NCI-H748 treated with DMSO at 0.1 percent for 48 hours (cell line): ENCODE measurements at places on chromosomes 1 and 21.

- DNase-seq: no peak
These were observed 70.3 kb upstream of the KLHDC7A start for GRCh38 chr1:18410407-18410806.

DNA sequence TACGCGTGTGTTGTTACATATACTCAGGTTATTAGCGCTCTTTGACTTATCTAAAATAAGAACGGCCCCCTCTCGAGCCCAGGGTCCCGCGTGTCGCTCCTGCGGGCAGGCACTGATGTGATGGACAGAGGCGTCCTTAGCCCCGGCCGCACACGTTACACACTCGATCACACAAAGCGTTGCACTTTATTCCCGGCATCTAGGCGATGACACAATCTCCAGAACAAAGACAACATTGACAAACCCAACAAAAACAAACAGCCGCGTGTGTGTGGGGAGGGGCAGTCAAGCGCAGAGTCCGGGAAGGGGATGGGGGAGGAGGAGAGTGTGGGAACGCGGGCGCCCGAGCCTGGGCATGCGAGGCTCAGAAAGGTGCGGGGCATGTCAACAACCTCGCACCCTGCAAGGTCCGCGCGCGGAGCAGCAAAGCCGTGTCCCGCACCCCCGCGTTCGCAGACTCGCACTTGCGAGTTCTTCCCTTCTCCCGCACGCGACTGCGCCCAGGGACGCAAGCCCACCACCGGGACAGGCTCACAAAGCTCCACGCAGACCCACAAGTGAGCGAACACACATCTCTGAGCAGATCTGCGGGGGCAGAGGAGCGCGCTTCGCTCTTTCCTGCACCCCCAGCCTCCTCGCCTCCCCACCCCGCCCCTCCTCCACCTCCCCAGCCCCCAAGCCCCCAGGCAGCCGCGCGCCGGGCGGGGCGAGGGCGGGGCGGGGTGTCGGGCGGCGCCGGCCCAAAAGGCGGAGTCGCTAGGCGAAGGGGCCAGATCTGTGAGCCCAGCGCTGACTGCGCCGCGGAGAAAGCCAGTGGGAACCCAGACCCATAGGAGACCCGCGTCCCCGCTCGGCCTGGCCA lies at the start of gene EFNA1:
Gene EFNA1, plus strand, starts transcription at position 772 of the 862 bp plus-strand sequence. CDS start 102 bp downstream, outside the sequence.
- DNase-seq: peak; percentile 50

DNA sequence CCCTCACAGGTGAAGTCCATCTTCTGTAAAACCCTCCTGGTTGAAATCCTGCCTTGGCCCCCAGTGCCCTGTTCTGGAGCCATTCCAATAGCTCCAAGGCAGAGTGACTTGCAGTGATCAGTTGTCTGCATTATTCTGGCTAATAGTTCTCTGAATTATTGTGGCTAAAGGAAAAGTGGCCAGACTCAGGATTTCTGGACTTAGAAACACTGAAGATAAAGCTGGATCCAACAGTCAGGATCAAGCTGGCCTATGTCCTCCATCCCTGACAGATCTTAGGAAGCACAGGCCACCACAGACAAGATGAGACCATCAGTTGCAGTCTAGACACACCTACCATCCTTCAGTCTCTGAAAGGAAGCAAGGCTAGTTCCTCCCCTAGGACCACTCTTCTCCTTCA lies 801 bp upstream of the C2CD4D start:
- no peak for DNase-seq

- no peak for DNase-seq
These were observed 17.6 kb downstream of the RIT1 start for GRCh38 chr1:155893389-155894142.

DNA sequence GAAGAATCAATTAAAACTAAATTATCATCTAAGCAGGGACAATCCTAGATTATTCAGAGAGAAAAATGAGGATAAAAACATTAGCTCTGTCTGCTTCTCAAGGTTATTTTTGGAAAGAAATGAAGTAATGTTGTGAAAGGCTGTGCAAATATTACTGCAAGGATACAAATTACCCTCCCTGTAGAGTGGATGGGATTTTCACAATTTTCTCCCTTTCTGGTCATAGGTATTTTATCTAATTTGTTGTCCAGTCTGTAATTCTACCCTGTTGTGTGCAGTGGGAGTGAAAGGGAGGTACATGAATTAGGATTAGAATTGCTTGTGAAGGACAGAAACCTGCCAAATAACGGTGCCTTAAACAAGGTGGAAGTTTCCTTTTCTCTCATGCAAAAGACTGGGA lies 54.7 kb downstream of the MAP3K7CL start:
- no peak for DNase-seq

DNA sequence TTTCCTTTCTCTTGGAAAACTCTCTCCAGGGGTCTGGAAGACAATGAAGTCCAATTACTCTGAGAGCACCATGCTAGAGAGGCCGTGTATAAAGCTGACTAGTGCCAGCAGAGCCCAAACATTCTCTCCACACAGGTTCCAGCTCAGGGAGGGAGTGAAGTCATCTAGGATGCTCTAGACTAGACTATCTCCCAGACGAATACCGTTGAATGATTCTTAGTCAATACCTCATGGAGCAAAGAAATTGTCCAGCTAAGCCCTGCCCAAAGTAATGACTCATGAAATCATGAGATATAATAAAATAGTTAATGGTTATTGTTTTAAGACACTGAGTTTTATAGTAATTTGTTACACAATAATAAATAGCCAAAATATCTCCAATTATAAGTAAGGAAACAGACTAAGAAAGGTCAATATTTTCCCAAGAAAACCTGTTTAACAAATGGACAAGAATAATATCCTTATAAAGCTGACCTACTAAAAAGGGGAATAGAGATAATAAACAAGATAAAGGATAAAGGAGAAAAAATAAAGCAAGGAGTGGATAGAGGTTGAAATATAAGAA lies 163.9 kb upstream of the LRRC7 start:
- no peak for DNase-seq

DNA sequence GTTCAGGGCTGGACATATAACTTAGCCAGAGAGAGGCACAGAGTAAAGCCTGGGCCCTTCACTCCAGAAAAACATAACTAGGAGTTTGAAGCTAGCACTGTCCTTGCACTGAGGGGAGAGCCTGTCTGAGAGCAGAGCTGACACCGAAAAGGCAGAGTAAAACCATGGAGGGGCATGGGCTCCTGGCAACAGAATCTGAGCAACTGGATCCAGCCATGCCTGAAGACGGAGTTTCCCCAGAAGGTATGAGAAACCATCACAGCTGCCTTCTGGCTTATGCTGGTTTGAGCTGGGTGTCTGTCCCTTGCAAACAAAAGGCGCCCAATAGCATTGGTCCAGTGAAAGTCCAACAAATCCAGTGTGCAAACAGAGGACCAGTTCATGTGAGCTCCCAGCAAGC lies 137.5 kb downstream of the NPHP4 start:
- DNase-seq: no peak

- no peak for DNase-seq
These were observed 26.9 kb upstream of the H6PD start for GRCh38 chr1:9207715-9208114.

DNA sequence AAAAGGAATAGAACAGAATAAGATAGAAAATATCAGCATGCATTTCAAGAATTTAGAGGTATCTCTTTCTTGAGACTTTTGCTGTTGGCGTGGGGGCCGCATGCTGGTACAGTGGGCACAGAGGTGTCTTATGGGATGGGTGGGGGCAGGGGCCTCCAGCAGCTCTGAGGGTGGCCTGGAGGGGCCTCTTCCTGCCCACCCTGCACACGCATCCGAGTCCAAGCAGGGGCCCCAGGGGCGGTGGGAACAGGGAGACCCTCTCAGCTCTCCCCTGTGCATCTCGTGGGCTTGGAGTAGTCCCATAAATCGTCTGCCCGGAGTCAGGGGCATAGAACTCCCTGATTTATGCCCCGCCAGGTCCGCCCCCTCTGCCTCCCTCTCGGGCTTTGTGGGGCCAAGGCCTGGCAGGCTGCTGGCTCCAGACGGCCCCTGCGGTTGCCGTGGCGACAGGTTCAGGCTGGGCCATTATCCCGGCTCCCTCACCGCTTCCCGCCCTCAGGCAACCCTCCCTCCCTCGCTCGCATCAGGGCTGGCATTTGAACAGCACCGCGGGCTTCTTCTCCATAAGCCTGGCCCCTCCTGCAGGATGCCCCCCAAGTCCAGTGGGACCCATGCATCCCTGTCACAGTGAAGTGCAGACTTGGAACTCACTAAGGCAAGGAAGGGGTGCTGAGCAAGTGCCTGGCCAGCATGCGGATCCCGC lies 133.2 kb upstream of the ZBTB40 start:
- peak; percentile 34 for DNase-seq

DNA sequence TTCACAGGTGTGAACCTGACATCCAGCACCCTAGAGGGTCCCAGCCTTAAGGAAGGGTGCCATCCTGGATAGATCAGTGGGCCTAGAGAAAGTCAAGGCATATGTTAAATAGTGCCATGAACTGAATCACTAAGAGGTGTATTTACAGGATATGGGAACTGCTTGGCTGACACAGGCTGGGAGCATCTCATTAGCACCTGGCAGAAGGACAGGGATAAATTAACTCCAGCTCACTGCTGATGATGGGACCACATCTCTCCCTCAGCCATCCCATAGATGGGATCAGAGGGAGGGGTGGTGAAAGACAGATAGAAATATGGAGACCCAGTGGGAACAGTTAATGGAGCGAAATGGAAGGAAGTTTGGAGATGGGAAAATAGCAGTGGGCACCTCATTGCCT lies 122.0 kb downstream of the IGSF21 start:
- no peak for DNase-seq

DNA sequence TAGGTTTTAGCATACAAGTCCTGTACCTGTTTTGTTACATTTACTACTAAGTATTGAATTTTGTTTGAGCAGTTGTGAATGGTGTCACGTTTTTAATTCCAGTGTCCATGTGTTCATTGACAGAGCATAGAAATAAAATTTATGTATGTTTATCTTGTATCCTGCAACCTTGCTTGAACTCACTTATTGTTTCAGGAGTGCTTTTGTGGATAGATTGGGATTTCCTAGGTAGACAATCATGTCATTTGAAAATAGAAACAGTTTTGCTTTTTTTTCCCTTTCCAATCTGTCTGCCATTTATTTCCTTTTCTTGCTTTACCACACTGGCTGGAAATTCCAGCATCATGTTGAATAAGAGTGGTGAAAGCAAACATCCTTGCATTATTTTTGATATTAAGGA lies 15.0 kb upstream of the ABCG1 start:
- no peak for DNase-seq

DNA sequence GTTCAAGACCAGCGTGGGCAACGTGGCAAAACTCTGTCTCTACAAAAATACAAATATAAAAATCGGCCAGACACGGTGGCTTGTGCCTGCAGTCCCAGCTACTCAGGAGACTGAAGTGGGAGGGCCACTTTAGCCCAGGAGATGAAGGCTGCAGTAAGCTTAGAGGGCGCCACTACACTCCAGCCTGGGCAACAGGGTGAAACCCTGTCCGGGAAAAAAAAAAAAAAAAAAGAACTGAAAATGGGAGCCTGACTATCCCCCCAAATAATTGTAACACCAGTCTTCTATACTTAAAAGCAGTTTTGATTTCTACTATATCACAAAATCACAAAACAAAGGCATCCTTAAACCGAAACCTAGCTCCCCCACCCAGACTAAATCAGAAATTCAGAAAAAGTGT lies 60.3 kb downstream of the CDC42BPA start:
- DNase-seq: no peak

- DNase-seq: peak; percentile 2
These were observed 156.7 kb downstream of the NR5A2 start for GRCh38 chr1:200184196-200184595.

DNA sequence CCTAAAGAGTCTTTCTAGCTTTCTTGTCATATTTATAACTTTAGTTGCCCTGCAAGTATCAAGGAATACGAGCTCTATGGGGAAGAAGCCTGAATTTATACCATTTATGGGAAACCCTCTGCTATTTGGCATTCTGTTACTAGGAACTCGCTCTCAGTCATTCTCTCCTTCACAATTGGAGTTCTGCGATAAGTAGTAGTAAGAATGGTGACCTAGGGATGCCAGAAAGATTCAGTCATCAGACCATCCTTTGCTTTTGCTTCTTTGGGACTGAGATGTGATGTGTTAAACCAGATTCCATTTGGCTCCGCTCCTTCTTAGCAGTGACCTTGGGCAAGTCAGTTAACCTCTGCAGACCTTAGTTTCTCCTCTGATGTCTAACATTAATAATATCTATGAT lies 256.5 kb downstream of the FGGY start:
- DNase-seq: no peak

GRCh38 chr1:205410581-205411298 lies 11.1 kb downstream of the LEMD1 start:
- DNase-seq: no peak

DNA sequence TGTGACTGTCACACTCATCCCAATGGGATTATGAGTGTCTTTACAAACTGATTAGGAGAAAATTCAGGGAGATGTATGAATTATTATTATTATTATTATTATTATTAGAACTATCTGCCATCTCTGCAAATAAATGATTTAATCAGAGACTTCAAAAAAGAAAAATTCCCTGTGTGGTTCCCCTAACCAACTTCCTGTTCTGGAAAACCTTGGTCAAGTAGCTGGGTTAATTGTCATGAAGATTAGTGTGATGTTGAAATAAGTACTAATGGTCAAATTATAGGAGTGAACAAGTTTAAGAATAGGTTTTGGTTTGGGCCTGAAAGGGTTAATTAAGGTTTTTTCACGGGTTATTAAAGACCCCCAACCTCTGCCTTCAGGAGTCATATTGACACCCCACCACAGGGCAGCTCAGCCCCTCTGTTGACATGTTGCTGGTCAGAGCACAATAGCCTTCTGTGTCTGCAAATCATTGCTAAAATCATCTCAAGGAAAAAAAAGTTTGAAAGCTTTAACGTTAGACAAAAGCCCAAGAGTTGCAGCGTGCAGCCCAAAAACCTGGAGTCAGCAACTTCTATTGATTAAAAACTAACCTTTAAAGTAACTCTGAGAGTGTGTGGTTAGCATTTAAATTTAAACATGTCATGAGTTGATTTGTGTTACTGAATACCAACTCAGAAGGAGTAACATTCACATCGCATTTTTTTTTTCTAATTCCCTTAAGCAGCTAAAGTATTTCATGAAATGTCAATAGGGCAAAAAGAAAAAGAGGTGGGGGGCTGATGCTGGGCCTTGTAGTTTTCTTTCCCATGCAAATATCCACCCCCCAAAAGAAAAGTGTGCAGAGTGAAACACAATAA lies 272.5 kb downstream of the TM2D1 start:
- no peak for DNase-seq

DNA sequence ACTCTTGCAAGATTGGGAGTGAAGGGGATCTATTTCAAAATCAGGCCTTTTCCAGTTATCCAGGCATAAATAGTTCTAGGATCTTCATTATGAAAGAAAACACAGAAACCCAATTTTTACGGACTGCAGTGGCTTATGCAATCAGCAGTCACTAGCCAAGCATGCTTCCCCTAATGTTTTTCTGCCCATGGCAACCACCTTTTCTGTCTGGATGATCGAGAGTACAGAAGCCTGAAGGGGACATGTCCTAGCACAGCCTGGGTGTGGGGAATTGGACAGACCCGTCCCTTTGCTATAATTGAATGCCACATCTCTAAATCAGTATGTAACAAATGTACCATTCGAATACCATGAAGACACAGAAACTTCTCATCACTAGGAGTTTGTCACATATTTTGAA lies 29.8 kb upstream of the NCAM2 start:
- DNase-seq: no peak

DNA sequence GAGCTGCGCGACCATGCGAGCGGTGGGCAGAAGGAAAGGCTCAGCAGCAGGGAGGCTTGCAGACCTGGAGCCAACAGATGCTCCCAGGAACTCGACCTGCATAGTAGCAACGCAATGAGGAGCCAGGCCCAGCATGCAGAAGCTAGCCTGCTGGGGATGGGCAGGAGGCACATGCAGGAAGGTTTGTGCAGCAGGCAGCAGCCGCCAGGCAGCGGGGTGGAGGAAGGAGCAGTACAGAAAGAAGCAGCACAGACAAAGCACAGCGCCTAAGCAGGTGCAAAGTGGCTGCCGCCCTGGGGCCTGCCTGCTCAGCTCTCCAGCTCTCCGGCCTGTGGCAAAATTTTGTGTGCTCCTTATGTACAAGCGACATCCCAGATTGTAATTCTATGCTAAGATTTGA lies 213.5 kb upstream of the MAP1LC3C start:
- no peak for DNase-seq
